Stimulated activated CD4-positive, alpha-beta T cell treated with anti-CD3 and anti-CD28 coated beads, TNF-alpha, amount 100 ng/mL, for 24 hours (primary cell): ENCODE measurements at places on chromosomes 3 and 15.

GRCh38 chr3:4720316-4721075 is 227.3 kb downstream of the ITPR1 start:
- no peak for DNase-seq

GRCh38 chr3:158794936-158795518 is 6.8 kb upstream of the MFSD1 start:
- no peak for DNase-seq

GRCh38 chr3:130117933-130118332 is 36.3 kb downstream of the ALG1L2 start:
- DNase-seq, result no peak

DNA sequence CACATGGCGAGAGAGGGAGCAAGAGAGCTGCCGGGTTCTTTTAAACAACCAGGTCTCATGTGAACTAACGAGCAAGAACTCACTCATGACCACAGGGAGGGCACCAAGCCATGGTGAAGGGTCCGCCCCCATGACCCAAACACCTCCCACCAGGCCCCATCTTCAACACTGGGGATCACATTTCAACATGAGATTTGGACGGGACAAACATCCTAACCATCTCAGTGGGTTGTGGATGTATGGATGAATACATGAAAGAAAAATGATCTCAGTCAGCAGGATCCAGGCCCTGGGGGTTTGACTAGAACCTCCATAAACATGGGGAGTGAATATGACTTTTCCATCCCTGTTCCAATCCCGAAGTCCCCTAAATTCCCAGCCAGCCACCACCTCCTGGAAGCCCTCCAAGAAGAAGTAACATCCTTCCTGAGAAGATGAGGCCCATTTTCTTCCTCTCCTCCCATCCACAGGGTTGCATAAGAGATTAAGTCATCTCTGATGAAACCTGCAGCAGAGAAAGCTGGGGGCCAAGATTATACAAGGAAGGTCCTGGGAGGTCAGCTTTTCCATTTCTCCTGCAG is 9.5 kb downstream of the CAV3 start:
- no peak for DNase-seq

DNA sequence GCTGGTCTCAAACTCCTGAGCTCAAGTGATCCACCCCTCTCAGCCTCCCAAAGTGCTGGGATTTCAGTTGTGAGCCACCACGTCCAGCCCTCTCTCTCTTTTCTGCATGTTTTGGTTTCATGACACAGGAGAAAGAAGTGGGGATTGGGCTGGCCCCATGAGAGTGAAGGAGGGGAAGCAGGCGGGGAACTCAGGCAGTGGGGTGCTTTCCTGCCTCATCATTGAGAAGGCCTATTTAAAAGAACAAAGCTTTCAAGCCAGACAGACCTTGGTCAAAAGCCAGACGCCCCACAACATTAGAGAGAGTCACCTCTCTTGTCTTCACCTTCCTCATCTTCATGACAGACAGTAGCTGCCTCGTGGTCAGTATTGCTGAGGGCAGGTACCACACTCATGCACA is 15.9 kb downstream of the PSTPIP1 start:
- DNase-seq, result no peak

- DNase-seq, result no peak
Measured at GRCh38 chr15:60898896-60899295, 330.2 kb downstream of the RORA start.

DNA sequence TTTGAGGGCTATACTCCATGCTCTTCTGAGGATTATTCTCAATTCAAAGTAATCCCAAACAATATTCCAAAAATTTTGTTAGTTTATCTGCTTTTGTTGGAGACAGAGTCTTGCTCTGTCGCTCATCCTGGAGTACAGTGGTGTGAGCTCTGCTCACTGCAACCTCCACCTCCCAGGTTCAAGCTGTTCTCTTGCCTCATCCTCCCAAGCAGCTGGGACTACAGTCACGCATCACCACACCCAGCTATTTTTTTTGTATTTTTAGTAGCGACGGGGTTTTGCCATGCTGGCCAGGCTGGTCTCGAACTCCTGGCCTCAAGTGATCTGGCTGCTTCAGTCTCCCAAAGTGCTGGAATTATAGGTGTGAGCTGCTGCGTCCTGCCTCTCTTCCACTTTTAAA is 39.1 kb downstream of the MEF2A start:
- DNase-seq, result no peak

DNA sequence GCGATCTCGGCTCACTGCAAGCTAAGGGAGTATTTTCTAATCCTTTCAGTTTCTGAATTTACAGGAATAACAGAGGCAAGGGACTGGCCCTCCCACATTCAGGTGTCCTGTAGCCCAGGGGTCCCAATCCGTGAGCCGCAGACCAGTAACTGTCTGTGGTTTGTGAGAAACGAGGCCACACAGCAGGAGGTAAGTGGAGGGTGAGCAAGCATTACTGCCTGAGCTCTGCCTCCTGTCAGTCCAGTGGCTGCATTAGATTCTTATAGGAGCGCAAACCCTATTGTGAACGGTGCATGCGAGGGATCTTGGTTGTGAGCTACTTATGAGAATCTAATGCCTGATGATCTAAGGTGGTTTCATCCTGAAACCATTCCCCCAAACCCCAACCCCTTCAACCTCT is 5.0 kb upstream of the IL17RC start:
- no peak for DNase-seq

- no peak for DNase-seq
Measured at GRCh38 chr3:42066516-42067181, 24.5 kb upstream of the TRAK1 start.

DNA sequence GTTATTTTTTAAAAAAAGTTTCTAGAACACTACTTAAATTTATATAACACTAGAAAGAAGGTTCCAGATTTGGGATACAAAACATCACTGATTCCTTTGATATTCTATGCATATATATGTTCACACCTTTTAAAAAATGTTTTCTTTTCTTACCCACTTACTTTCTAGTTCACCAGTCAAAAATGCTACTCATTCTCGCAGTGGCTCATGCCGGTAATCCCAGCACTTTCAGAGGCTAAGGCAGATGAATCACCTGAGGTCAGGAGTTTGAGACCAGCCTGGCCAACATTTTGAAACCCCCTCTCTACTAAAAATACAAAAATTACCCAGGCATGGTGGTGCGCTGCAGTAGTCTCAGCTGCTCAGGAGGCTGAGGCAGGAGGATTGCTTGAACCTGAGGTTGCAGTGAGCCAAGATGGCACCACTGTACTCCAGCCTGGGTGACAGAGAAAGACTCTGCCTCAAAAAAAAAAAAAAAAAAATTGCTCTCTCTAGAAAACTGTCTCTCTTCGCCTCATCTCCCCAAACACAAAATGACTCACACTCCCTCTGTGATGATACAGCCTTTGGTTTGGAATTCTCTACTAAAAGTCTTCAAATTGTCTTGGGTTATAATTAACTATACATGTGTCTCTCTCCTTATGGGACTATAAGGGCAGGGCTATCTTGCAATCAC is 52.6 kb upstream of the TGFBR2 start:
- no peak for DNase-seq

GRCh38 chr3:167895684-167896083 is 160.2 kb downstream of the SERPINI1 start:
- no peak for DNase-seq

DNA sequence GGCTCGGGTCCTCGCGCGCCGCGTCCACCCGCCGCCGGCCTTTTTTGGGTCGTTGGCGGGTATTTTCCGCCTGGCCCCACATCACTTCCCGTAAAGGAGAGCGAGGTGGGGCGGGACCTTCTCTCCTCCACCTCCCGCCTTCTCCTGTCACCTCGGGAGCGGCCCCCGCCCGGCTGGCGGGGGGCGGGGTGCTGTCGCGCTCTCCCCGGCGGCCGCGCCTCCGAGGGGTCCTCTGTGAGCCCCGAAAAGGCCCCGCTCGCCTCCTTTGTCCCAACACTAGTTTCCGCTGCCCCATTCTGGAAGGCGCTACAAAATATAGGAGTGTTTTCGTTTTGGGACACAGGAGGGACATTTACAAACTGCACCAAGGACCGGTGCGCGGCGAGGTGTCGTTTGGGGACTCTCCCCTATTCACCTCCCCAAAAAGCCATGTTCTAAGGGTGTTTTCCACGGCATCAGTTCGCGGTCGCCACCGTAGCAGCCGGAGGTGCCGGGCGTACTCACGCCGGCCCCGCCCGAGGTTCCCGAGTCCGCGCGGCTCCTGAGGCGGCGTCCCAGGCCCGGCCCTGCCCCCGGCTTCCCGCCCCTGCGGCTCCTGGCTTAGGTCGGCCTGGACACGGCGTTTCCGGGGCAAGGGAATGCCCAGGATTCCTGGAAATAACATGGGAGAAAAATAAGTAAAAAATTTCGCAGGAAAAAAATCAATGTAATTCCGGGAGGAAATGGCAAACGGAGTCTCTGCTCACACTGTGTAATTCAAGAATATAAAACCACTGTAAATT is at the start of gene RAB27A:
RAB27A (minus strand) TSS at position 68 of the 782 bp plus-strand sequence. CDS start 54,879 bp downstream, outside the sequence.
- peak; percentile 64 for DNase-seq

DNA sequence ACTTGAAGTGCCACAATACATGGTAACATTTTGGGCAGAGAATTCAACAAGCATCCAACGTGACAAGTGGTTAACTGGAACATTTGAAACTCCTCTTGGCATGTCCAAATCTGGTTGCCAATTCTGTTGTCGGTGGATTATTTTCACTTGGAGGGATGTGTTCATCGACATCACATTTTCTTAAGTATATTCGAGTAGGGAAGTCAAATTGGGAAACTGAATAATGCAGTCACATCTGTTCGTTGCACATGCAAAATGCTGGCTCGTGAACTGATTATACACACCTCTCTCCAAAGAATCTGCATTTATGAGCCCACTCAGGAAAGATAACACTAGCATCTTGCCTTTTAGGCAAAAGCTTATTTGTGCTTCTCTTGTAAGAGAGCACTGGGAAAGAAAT is 139.7 kb downstream of the LIPC start:
- no peak for DNase-seq

DNA sequence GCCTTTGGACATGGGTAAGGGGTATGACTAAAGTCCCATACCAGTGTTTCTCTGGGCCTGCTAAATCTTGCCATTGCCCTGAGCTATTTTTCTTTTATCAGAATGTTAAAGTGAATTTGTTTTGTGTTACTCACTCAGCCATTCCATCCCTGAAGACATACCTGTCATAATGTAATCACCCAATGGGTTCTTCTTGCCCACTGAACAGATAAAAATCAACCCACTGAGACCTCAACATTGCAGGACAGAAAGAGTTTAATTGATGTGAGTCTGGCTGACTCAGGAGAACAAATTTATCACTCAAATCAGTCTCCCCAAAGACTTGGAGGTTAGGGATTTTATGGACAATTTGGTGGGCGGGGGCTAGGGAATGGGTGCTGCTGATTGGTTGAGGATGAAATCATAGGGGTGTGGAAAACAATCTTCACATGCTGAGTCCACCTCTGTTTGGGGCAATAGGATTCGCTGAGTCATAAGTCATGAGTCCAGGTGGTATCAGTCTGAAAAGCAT is 47.4 kb downstream of the ILDR1 start:
- DNase-seq, result no peak

- DNase-seq, result no peak
Measured at GRCh38 chr3:8843347-8843746, 73.9 kb upstream of the OXTR start.

- DNase-seq, result no peak
Measured at GRCh38 chr15:27869697-27870281, 229.3 kb downstream of the OCA2 start.

GRCh38 chr3:567488-568185 is 371.1 kb downstream of the CHL1 start:
- DNase-seq, result no peak

DNA sequence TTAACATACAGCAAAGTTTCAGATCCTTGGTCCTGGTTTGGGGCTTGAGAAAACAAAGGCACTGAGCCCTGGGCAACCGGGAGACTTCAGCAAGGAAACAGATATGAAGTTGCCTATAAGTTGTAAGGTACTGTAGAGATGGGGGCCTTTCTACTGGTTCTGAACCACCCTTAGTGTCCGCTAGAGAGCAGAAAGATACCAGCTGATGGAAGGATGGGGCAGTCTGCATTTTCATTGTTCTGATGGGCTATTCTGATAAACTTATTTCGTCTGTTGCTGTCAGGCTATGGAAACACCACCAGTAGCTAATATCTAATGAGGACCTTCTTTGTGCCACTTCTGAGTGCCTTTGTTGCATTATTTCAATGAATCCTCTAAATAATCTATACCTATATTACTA is 38.7 kb downstream of the FGD5 start:
- DNase-seq, result no peak

GRCh38 chr3:99945328-99945995 is 127.8 kb downstream of the CMSS1 start:
- no peak for DNase-seq

DNA sequence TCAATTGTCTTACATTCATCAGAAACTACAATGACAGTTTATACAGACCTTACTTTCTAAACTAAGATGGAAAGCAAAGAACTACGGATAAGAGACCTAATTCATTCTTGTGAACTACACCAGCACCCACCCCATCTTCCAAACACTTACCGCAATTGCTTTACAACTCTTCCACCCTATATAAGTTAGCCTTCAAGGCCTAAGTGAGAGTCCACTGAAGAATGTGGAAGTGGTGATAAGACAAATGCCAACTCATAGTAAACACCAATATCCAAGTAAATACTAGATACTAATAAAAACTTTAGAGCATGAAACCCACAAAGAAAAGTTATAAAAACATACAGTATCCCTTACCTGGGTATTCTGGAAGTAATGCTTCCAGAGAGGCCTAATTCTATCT is 13.6 kb downstream of the ARF4 start:
- no peak for DNase-seq

GRCh38 chr3:175185903-175186302 is 326.8 kb downstream of the NAALADL2 start:
- no peak for DNase-seq

DNA sequence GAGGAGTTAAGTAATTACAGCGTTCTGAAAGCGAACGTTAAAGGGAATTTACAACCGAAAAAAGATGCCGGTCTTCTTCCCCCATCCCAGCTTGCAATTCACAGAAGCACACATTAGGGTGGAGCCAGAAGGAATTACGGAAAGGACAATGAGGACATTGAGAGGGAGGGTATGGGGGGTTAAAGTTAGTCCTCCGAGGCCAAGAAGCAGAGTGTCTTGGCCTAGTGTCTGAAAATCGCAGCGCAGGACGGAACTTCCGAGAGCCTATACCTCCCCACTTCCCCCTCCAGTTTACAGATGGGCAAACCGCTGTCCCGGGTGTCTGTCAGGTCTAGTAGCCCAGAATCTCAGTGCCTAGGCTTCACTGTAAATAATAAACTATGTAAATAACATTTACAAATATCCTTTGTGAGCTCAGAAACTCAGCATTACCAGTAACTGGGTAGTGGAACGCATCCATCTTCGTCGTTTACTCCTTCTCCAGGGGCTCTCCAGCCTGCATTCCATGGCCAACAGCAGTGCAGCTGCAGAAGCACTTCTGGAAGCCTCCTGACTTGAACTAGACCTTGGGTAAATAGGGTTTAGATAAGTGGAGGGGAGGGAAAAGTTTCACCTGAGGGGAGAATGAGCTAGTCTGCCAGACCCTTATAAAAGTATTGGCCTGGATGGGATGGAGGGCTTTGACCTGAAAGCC is 922 bp downstream of the ADPRH start:
- DNase-seq, result no peak

DNA sequence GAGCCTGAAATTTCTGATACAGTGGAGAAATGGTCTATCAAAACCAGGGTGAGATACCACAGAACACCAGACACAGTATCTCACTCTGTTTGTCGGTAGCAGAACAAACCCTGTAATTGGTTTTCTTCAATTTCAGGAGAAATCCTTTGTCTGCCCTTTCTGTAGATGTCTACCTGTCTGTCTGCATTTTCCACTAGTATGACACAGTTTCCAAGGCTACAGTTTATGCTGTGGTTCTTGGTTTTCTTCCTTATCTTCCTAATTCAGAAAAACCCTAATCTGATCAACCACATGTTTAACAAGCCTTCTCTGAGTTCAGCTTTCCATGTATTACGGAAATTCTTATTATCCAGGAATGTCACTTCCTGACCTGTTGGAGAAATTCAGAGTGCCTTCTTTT is 70.8 kb downstream of the SCN11A start:
- no peak for DNase-seq
